ENCODE measurements at places on chromosomes 6 and 20. TPM values are rescaled to one million over a fixed set of nuclear protein-coding genes. Genes with fewer than 3 reads are reported as not detected.

GRCh38 chr6:124055963-124056362 is 252.3 kb downstream of the NKAIN2 start:
- DNase-seq = no peak

- no peak for DNase-seq
Measured at GRCh38 chr6:130426066-130426721, 60.4 kb downstream of the TMEM200A start.

DNA sequence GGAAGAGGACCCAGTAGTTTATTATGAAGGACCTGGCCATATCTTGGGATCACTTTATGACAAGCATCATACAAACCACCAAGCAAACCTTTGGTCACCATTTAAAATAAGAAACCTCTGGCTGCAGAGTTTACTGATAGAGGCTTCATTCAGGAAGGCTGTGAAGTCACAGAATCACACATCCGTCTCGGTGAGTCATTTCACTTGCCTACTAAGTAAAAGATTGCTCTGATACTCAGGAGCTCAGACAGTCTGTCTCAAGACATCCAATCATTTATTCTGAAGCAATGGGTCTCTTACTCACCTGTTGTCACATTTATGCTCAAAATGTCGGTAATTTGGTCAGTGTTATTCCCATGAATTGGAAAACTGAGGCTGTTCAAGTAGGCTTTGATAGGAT is 33.7 kb downstream of the ADGRF5 start:
- DNase-seq = no peak

Gene BHLHE23
- total RNA-seq = not detected

DNA sequence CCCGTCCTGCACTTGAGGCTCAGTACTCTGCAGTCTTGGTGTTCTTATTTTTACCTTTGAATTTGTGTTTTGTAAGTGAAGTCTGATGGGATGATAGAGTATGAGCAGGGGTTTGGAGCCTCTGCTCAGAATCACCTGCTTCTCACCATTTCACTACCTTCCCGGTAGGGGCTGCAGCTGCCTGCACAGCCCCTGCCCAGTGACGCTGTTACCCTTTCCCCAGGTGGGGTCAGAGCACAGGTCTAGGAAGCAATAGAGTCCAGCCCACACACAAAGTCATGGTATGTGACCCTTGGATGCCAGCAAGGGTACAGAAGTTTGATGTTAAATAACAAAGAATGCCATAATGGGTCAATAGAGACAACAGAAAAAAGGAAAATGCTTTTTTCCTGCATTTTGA is 101.8 kb upstream of the TCF21 start:
- DNase-seq = no peak

DNA sequence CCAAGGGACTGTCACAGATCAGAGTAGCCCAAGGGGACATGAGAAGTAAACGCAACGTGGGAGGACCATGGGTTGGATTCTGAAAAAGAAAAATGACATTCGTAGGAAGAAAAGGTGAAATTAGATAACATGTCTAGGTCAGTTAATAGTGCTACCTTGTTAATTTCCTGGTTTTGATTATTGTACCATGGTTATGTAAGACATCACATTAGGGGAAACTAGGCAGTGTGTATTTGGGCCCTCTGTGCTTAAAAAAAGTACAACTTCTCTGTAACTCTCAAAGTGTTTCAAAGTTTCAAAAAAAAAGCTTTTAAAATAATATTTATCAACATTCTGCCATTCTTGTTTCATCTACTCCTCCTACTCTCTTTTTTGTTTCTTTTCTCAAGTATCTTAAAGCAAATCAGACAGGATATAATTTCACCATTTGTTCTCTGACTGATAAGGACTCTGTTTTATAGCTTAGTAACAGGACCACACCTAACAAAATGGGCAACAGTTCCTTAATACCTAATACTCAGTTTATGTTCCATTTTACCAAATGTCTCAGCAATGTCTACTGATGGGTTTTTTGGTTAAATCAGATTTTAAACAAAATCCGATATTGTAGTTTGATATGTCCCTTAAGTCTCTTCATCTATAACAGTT is 97.1 kb upstream of the PLCB4 start:
- no peak for DNase-seq

GRCh38 chr6:124226396-124226795 is 422.7 kb downstream of the NKAIN2 start:
- no peak for DNase-seq

GRCh38 chr6:132663661-132664060 is 4.7 kb upstream of the TAAR1 start:
- no peak for DNase-seq

DNA sequence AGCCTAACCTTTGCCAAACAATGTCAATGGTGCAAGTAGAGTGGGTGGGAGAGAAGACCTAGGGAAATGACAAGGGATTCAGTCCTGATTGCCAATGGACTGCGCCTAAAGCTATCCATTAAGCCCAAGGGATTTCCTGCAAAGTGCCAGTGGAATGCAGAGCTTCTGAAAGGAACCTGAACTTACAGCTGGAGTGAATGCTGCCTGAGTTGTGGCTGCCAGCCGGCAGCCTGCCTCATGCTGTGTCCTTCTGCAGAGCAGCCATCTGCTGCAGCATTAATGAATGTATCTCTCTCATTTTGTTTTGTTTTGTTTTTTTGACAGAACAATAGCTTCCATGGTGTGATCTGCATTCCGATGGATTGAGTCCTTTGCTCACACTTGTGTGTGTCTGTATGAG is 44.7 kb downstream of the SLC35F1 start:
- no peak for DNase-seq

DNA sequence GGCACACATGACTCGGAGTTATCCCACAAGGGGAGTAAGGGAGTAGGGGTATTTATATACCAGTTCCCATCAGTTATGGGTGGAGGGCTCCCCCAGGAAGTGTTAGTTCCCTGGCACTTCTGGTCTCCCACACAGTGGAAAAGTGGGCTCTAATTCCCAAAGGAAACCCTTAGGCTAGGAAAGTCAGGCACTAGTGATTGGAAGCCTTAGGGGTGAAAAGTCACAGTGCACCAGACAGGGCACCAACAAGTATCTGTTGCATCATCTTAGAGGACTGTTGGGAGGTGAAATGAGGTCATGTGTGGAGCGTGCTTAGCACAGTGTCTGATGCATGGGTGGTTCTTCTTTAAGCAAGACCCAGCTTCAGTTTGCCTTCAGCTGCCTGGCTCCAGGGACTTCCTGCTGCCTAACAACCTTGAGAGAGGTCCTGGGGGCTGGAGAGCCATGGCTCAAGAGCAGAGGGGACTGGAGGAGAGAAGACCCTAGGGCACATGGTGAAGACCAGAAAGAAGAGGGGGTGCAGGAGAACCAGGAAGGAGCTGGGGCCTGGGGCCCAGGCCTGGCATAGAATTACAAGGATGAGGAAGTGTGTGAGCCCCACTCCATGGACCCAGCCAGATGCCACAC is 7.5 kb upstream of the FOXP4 start:
- no peak for DNase-seq

Gene TSHZ2
- total RNA-seq = 51.9 TPM

DNA sequence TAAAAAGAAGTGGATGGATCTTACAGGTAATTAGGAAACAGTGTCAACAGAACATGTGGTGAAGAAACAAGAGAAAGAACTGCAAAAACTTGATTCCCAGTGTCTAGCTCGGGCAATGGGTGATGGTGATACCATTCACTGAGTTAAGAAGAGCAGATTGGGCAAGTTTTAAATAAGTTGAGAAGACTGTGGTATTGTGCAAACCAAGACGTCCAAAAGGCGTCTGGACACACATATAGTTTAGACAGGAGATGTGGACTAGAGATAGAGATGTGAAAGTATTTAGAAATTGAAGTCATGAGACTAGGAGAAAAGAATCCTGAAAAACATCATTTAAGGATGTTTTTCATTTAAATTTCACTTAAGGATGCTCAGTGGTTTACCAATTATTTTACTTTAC is 53.9 kb downstream of the CDK19 start:
- no peak for DNase-seq

- no peak for DNase-seq
Measured at GRCh38 chr6:89503641-89504040, 70.7 kb downstream of the ANKRD6 start.

Gene KCNQ5
- total RNA-seq = 4.5 TPM

DNA sequence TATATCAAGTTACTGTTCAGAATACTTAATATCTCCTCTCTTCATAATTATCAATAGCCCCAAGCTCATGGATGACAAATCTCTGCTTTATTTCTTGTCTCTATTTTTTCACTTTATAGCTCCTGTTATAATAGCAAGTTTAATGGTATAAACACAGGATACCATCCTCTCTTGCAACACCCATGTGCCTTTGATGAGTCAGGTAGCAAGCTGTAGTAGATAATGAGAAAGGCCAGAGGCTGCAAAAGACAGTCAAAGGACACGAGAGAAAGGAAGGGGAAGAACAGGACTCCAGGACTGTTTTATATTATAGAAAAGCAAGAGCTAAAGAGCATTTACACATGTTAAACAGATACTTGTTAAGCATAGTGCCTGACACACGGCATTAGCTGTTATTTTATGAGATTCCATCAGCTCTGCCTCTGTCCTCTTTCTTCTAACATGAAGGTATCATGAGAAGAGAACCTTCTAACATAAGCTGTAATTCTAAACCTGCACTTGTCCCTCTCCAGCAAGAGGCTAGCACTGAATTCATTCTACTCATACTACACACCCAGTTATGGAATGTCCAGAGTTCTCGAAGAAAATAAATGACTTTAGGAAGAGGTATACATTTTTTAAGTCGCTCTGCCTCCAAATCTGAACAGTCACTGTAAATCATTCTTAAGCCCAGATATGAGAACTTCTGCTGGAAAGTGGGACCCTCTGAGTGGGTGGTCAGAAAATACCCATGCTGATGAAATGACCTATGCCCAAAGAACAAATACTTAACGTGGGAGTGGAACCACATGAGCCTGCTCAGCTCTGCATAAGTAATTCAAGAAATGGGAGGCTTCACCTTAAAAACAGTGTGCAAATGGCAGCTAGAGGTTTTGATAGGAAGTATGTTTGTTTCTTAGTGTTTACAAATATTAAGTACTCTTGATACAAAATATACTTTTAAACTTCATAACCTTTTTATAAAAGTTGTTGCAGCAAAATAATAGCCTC is 45.0 kb downstream of the NT5E start:
- no peak for DNase-seq

Gene EHMT2
- total RNA-seq = 39.5 TPM

Gene COL9A3
- 13.8 TPM for total RNA-seq

GRCh38 chr6:1636971-1637871 is 27.5 kb downstream of the FOXC1 start:
- no peak for DNase-seq

GRCh38 chr20:7770046-7770445 is 170.2 kb downstream of the HAO1 start:
- DNase-seq = no peak

Gene TNNC2
- total RNA-seq = not detected

Gene EYA4
- total RNA-seq = 6.2 TPM

- no peak for DNase-seq
Measured at GRCh38 chr6:31683591-31683990, 2.7 kb upstream of the LY6G5C start.

- DNase-seq = no peak
Measured at GRCh38 chr20:54063992-54064676, 6.3 kb downstream of the BCAS1 start.

GRCh38 chr6:169454204-169454871 is 200.7 kb upstream of the THBS2 start:
- DNase-seq = no peak

Gene EMILIN3
- total RNA-seq = 0.53 TPM

Gene RIPPLY2
- not detected for total RNA-seq

Gene RFX6
- not detected for total RNA-seq

Gene OPN5
- total RNA-seq = not detected

GRCh38 chr20:44073011-44073674 is 113.8 kb downstream of the JPH2 start:
- DNase-seq = peak; percentile 52

DNA sequence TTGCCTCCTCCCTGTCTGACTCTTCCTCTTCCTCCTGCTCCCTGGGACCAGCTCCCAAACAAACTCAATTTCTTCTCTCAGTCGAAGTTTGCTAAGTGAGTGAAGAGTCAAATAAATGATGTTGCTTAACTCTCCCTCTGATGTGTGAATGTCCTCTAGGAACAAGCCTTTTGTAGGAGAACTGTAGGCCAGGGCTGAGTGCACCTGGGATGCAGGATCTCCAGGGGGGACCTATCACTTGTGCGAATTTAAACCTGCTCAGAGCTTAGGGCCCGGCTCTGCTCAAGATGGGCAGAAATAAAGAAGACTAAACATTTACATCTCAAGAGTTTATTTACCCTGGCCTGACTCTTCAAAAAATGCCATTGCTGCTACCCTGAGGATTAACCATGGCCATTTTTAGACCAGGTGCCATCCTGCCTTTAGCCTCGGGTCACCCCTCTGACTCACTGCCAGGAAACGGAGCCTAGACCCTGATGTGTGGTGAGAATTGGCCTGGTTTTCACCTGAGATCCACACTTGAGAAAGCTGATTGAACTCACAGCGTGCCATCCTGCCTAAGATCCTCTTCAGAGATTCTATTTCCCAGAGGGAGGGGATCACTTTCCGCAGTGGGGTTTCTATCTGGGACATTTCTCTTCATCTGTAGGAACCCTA is 63.6 kb upstream of the CD93 start:
- DNase-seq = no peak

- DNase-seq = no peak
Measured at GRCh38 chr6:85455471-85456026, 5.7 kb downstream of the NT5E start.

Gene GLP1R
- not detected for total RNA-seq

Gene ZBTB46
- total RNA-seq = 39.5 TPM

DNA sequence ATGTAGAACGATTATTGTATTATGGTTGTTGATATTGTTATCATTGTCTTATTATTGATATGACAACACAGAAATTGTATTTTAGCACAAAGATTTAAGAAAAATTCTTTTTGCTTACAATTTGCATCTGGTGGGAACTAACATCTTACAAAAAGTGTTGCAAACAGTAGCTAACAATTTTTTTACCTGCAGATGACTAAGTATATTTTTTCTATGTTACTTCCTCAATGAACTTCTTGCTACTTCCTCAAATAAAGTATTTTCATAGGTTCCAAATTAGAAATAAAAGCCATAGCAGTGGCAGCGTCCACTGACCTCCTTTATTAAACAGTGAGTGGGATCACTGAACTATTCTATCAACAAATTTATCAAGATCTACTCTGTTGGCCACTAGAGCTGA is 847.0 kb downstream of the PHF3 start:
- DNase-seq = no peak

- DNase-seq = no peak
Measured at GRCh38 chr6:134636186-134636799, 313.6 kb downstream of the ALDH8A1 start.

- DNase-seq = no peak
Measured at GRCh38 chr6:73642530-73642929, 11.3 kb downstream of the SLC17A5 start.

- DNase-seq = no peak
Measured at GRCh38 chr6:131231891-131232290, 96.6 kb downstream of the AKAP7 start.

GRCh38 chr6:35216851-35217811 is 3.4 kb downstream of the SCUBE3 start:
- DNase-seq = no peak

Gene KCNK5
- 2.6 TPM for total RNA-seq

GRCh38 chr6:121597654-121598053 is 162.2 kb downstream of the GJA1 start:
- DNase-seq = no peak

Gene KHDC1
- 1.9 TPM for total RNA-seq

- no peak for DNase-seq
Measured at GRCh38 chr20:57596998-57597939, 23.0 kb downstream of the ZBP1 start.

Gene PARD6B
- 1.2 TPM for total RNA-seq
